Activated T-cell treated with anti-CD3 and anti-CD28 coated beads, Interleukin-2, amount 50 U/mL, for 48 hours (primary cell): ENCODE measurements at places on chromosomes 1 and 21.
A peak's percentile ranks its signal among the peaks of the same experiment; 100 is the strongest.

DNA sequence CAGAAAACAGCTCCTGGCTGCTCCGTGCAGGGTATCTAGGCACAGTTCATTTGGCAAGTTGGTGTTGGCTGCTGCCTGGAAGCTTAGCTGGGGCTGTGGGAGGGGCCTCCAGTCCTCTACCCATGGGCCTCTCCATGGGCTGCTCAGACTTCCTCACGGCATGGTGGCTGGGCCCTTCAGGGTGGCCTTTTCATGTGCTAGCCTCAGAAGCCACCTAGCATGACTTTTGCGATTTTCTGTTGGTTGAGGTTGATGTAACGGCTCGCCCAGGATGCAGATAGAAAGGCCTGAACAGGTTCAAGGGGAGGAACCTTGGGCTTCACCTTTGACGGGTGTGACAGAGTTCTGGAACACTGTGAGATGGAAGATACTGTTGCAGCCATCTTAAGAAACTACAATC lies 25.8 kb upstream of the LHX4 start:
- DNase-seq: no peak

DNA sequence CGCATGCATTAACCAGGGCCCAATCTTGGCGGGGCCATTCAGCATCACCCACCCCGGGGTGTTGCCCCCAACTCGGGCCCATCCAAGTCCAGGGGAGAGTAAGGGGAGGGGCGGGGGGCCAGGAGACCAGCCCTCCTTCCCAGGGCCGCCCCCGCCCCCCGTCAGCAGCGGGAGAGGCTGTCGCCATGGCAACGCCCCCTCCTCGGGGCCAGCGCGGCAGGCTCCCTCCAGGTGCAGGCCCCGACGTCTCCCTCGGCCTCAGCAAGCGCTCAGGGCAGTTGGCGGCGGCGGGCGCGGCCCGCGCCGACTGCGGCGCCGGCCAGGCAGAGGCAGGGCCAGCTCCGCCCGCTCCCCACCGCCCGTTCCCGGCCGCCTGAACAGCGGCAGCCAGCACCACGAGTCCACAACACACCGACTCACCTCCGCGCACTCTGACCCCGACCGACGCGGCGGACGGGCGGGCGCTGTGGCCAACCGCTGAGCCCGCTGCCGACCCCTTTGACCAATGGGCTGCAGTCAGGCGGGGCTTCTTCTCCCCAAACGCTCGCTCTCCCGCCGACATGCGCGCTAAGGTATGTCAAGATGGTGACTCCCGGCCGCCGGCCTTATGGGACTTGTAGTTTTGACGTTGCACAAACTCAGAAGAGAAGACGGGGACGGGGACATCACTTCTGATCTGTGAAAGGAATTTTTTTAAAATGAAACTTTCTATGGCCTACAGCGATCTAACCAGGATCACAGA lies at the start of gene ERI3:
TSS of gene ERI3 (minus strand) at position 418 of the 742 bp plus-strand sequence. CDS start at position 187, 231 bp downstream.
- DNase-seq: peak; percentile 97

DNA sequence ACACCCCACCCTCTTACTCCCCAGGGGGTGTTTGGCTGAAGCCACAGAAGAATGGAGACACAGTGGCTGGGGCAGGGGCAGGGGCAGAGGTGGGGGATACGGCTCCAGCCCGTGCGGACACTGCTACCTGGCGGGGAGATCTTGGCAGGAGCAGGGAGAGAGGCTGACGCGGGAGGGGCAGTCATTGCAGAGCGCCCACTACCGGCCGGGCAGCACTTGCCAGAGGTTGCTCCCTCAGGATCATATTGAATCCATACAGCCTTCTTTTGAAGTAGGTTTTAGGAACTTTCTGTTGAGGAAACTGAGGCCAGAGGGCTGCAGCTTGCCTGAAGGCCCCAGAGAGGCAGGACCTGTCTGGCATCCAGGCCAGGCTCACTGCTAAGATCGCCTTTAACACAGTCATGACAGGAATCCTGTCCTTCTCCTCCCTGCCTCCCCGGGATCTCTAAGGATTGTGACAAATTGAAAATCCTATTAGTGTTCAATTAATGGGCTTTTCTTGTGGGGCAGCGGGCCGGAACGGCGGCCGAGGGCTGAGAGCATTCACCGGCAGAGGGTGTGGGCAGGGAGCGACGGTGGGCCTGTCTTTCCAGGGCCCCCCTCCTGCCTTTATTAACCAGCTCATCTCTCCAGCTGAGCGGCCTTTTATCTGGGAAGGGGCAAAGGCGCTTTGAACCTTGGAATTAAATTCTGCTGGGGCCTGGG lies 65.5 kb upstream of the WNT4 start:
- DNase-seq: no peak

GRCh38 chr1:75643460-75643859 lies 32.5 kb upstream of the SLC44A5 start:
- DNase-seq: no peak

DNA sequence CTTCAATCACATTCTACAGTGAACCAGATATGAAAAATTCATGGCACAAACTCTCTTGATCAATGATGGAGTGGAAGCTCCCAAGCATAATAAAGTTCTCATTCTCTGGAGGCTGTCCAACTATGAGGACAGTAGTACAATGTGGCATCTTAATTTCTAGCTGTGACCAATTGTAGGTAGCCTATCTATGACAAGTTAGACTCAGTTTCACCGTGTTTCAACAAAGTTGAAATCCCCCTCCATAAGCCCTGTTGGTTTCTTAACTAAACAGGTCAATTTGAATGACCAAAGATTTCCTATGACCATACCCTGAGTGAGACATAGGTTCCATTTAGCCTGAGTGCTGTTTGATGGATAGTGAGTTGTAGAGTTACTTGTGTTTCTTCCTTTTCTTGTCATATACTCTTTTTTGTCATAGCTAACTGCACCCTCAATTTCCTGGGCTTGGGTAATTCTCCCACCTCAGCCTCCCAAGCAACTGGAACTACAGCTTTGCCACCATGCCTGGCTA lies 11.8 kb downstream of the PATJ start:
- DNase-seq: no peak

- no peak for DNase-seq
These were observed 2.1 kb downstream of the VCAM1 start for GRCh38 chr1:100721526-100722207.

DNA sequence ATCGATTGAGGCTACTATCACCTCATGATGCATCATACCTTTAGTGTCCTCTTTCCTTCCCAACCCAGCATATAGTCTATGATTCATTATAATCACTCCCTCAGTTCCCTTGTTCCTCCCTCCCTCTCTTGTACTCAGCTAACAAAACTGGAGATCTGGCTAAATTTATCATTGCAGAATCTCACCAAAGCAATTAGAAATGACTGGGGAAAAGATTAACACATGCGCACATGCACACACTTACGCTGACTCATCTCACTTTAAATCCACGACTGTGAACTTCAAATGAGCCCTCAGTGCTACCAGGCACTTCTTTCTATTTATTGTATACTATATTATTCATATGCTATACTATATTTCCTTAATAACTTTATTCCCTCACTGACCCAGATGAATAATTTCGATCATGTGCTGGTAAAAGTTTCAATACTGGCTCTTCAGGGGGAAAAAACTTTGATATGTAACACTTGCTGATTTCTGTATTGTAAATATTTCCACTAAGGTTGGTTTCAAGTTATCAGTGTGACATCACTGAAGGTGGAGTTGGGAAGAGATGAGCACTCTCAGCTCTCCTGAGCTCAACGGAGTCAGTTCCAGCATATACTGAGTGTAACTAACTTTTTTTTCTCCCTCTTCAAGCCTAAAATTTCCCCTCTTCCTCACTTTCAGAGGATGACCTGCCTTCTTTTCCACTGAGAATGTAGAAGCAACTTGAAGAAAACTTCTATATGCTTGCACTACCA lies 613.7 kb upstream of the B3GALT2 start:
- DNase-seq: no peak

GRCh38 chr1:246769306-246769705 lies 45.1 kb downstream of the SCCPDH start:
- no peak for DNase-seq

DNA sequence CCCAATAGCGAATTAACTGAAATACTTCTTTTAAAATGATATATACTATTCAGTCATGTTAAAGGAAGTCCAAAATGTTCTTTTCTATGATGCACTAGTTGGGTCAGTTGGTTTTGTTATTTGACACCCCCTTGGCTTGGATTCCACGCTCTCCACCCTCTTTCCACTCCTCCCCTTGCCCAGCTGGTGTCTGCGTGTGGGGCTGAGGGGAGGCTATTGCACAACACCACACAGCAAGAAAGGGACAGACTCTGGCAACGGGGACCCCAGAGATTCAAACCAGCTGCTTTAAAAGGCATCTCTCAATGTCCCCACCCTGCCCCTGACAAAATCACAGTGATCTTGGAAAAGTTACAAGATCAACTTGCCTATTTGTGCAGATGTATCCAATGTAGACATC lies 394.3 kb downstream of the TGFB2 start:
- DNase-seq: no peak

- no peak for DNase-seq
These were observed 4.7 kb downstream of the RPS6KC1 start for GRCh38 chr1:213055767-213056166.

DNA sequence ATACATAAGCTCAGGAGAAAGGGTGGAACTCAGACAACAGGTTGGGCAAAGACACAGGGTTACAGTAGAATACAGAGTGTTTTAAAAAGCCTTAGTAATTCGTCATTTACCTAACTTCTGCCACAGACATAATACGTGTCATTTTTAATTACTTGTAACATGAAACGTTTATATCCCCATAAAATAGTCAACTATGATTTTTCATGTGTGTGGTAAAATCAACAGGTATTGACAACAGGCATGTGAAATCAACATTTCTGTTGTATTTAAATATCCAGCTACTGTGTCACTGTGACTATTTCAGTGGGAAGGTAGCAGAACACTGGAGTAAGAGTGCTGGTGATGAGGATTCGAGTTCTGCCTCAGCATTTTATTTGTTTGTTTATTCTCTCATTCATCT lies 5.7 kb downstream of the FAM163A start:
- DNase-seq: no peak

- DNase-seq: no peak
These were observed 26.7 kb downstream of the PIGM start for GRCh38 chr1:160005070-160005469.

DNA sequence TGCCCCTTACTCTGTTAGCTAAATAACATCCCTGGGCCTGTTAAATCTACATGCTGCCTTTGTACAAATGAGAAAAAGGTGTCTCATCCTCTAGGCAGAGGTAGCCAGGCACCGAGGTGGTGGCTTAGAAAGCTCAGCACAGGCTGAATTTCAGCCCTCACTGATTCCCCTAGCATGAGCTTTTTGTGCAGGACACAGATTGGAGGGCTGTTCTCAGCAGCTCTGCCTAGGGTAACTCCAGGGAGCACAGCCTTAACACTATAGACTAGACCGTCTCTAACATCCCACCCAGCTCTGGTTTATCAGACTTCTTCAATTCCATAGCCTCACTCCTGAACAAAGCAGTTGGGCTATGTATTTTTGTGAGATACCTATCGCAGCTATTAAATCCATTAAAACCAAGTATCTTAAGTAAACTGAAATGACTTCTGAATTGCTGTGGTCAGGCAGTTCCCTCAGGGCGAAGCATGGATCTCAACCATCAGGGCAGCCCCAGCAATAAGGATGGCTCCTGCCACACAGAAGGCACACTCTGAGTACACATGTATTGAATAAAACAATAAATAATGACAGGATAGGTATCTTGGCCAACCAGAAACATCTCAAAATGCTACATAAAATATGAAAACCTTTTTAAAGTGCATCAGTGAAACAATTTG lies 14.8 kb downstream of the S100A6 start:
- no peak for DNase-seq

GRCh38 chr1:10497109-10497508 lies 22.4 kb downstream of the PEX14 start:
- DNase-seq: no peak

- DNase-seq: no peak
These were observed 214.0 kb downstream of the ZC3H11B start for GRCh38 chr1:219398815-219399396.

DNA sequence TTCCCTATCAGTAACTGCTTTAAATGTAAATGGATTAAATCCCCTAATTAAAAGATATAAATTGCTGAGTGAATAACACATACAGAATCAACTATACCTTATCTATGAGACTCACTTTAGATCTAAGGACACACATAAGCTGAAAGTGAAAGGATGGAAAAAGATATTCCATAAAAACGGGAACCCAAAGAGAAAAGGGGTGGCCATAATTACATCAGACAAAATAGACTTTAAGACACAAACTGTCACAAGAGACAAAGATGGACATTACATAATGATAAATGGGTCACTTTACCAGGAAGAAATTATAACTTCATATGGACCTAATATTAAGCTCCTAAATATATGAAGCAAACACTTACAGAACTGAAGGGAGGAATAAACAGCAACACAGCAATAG lies 59.2 kb downstream of the SLC25A24 start:
- DNase-seq: no peak

DNA sequence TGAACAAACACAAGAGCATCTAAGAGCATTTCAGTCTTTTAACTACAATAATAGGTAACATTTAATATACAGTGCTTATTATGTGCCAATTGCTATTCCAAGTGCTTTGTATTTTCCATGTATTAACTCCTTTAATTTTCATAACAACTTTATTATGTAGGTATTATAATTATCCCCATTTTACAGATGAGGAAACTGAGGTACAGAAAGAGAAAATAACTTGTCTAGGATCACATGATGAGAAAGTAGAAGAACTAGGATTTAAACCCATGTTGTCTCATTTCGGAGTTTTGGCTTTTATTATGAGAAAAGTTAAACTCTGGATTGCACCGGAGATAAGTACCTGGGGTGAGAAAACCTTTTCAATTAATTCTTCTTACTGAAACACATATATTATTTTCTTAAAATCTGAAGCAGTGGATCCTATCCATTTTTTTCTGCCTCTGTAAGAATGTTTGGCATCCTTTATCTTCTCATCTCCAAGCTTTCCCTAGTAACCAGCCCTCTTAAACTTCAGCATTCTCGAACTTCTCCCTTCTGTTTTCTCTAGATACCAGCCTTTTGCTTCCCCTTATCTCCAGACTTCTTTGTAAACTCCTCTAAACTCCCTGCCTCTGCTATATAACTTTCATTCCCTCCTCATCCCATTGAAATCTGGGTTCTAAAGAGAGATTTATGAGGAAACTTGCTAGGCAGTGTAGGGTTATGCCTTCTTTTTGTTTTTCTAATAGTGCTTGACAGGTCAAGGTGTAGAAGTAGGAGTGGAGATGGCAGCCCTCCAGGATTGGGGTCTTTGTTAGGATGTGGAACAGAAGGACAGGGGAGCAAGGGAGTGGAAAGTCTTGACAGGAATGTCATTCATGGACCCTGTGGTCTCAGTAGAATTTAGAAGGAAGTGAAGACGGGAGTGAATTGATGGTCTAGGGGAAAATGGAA lies 28.3 kb downstream of the POU2F1 start:
- no peak for DNase-seq

GRCh38 chr21:29870814-29871213 lies 69.0 kb downstream of the GRIK1 start:
- no peak for DNase-seq

GRCh38 chr1:11407301-11407994 lies 71.5 kb upstream of the DISP3 start:
- DNase-seq: peak; percentile 37

DNA sequence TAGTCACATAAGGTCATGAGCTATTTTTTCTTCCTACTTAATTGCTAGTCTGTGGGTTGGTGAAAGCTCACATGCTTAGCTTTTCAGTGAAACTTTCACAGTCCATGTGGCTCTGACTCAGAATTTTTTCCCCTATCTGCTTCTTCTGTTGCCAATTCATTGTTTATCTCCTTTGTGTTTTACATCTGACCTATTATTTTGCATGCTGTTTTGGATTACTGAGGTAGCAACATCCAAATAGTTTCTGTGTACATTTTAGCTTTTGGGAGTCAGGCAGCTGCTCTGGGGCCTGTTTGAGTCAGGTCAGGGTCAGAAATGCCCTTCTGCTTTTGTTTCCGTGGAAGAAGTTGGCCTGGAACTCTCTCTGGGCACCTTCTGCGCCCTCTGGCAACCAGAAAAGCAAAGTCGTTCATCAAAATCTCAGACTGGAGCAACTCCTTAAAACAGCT lies 40.0 kb downstream of the ROR1 start:
- DNase-seq: no peak
